OCI-M1 (cell line): ENCODE measurements at places on chromosomes 12 and 14.

- no peak for DNase-seq
Observed at GRCh38 chr14:56243110-56243509, 124.9 kb downstream of the PELI2 start.

GRCh38 chr12:110993434-110993833 lies 73.1 kb upstream of the MYL2 start:
- no peak for DNase-seq

DNA sequence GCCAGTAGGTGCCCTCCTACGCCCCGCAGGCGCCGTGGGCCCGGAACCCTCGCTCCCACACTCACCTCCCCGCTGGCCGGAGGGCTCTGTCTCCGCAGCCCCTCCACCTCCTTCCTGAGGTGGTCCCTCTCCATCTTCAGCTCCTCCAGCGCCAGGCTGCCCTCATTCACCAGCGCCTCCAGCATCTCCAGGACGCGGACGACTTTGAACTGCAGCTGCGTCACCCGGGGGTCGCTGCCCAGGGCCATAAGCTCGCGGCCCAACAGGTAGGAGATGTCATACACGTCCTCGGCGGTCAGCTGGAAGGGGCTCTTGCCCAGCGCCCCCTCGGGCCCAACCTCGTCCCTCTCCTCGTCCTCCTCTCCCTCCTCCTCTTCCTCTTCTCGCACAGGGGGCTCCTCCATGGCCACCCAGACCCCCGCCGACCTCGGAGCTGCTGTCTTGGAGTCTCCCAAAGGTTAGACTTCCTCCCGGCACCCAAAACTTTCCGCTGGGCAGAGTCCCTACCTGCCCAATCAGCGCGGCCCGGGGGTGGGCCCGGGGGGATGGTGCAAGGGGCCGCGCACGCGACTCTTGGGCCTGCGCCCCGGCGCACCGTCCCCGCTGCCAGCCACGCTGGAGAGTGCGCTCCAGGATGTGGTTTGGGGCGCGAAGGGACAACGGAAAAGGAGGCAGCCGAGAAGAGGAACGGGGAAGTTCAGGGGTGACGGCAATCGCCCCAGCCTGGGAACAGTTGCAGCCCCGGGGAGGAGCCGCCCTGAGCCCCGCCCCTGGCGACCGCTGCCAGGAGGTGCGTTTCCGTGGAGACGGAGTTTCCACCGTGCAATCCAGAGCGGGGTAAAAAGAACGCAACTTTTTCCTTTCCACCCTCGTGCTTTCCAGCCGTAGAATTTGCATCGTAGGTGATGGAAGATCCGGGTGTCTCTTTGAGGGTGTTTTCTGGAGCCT lies at the start of gene RILPL2:
TSS of gene RILPL2 (minus strand) at position 668 of the 948 bp plus-strand sequence. CDS start at position 404, 264 bp downstream.
- DNase-seq: peak; percentile 86

- no peak for DNase-seq
Observed at GRCh38 chr14:68716698-68717097, 76.2 kb downstream of the ZFP36L1 start.

GRCh38 chr14:101502761-101503392 lies 58.4 kb upstream of the DIO3 start:
- DNase-seq: no peak

DNA sequence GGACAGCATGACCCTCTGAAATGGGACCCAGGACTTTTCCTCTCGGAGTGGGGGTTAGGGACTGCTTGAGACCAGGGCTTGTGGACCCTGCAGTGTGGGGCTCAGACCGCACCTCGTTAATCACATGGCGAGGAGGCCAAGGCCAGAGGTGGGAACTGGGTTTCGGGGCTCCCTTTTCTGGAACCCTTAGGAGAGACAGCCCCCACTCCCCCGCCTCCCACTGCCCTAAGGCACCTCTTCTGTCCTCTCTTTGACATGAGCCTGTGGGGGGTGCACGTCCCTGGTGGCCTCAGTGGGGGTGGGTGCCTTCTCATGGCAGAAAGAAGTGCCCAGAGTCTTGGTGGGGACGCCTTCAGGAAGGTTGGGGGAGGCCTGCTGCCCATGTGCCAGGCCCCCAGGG lies 24.3 kb downstream of the RTL1 start:
- DNase-seq: no peak
